ENCODE measurements at places on chromosomes 5 and 9.
A peak's percentile ranks its signal among the peaks of the same experiment; 100 is the strongest.

GRCh38 chr5:9622971-9623421, 7.2 kb downstream of the TAS2R1 start:
- no peak for DNase-seq

DNA sequence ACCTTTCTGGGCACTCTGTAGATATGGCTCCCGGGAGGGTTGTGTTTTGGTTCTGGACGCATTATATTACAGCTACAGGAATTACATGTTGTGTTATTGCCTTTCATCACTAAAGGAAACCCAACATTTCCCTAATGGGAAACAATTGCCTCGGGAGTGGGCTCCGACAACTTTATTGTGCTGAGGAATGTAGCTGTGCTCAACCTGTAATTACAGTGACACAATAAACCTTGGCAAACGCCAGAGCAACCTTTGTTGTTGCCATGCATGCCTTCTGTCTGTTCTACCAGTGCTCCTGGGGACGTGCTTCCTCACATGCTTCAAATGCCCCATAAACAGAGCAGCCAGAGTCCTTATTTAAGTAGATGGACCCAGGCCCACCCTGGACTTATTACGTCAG, 182.4 kb downstream of the DIRAS2 start:
- no peak for DNase-seq

DNA sequence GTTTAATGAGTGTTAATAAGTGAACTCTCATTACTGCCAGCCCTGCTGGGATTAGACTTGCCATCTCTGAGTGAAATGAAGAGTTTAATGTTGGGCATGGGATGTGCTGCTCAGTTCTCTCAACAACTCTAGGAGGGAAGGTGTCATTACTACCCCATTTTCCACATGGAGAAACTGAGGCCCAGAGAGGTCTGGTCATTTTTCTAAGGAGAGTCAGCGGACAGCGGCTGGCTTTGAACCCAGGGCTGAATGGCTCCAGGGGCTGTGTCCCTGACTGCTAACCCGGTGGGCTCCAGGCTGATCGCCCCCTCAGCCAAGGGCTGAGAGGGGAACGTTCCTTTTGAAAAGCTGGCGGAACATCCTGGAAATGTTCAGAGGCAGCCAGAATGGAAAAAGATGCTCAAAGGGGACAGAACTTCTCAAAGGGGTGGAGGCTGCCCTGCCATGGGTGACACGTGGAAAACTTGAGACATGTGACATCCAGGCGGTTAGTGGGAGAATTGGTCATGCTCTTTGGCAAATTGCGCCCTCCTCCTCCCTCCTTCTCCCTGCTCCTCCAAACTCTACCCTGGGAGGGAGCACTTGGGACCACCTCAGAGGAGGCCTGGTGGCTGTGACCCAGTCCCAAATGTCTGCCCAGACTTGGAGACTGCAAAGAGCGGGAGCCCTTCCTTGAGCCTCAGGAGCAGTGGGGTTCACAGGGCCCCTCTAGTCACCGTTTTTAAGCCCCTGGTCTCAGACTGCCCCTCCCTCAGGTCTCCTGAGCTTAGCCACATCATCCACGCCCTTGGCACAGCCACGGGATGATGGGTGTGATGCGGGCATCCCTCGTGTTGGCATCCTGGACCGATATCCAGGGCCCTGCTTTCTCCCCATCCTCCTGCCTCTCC, 28.7 kb downstream of the DNM1 start:
- DNase-seq: no peak

- no peak for DNase-seq
These were observed 240.0 kb upstream of the SLC24A2 start for GRCh38 chr9:20028849-20029231.

DNA sequence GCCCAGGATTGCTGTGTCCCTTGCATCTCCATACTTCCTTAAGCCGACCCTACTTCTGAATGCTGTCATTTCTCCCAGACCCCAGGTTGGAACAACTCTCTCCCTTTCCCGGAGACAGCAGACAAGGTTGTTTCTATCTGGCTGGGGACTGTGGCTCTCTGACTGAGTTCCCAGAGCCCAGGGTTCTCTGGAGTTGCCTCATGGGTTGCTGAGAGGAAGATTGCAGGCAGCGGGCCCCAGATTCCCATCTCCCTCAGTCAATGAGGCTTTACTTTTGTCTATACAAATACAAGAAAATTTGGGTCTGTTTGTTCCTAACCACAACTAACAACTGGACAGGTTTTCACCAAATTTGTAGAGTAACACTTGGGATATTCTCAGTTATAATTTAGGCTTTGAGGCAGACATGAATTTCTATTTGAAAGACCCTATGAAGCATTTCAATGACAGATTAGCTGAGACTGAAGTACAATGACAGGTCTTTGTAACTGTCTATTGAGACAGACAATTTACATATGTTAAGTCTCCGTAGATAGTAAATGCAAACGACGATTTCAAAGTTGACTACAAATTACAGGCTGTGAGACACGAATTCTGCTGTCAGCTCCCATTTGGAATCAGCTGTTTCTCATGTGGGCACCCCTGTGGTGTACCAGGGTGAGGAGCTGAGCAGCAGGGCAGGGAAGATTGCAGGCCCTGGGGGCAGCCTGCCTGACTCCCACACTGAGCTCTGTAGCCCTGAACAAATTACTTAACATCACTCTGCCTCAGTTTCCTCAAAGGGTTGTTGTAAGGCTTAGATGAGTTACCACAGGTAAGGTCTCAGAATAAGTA, 107.5 kb downstream of the ATP10B start:
- no peak for DNase-seq

- DNase-seq: no peak
These were observed 4.2 kb downstream of the LOX start for GRCh38 chr5:122073864-122074263.

- no peak for DNase-seq
These were observed 374.9 kb downstream of the PSAT1 start for GRCh38 chr9:78671785-78672184.

GRCh38 chr5:168887931-168888330, 308.8 kb upstream of the PANK3 start:
- DNase-seq: no peak

GRCh38 chr5:98909363-98909762, 19.4 kb downstream of the CHD1 start:
- no peak for DNase-seq

DNA sequence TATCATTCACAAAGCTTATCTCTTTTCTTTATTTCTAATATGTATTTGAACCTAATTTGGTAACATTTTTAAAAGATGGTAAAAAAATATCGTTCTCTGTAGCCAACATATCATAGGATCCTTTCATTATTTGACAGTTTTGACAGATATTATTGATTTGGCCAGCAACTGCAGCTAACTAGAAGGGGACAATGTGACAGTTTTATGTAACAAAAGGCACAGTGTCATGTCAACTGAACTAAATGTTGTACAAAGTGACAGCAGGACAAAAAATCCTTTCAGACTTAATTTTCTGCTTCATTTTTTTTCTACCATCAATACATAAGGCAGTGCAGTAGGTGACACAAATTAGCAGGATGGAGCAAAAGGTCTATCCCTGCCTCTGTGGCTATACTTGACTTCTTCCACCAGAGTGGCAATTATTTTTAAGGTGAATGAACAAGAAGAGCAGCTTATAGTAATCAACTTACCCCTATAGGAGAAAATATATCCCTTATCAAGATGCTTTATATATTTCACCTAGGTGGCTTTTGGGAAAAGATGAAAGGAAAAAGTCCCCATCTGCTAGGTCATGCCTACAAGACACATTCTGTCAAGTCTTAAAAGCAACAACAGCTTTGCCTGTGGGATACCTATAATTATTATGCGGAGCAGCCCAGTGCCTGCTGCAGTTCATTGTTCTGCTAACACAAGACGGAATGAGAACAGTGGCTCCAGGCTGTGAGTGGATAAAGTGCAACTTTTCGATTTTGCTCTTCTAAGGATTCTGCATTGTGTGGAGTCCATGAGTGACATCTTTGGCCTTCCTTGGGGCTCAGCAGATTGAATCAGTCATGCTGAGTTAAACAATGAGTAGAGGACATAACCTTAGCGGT, 694.9 kb downstream of the ISL1 start:
- no peak for DNase-seq

- no peak for DNase-seq
These were observed 71.5 kb downstream of the DOCK8 start for GRCh38 chr9:286071-286740.

GRCh38 chr5:100762108-100762507, 141.0 kb downstream of the ST8SIA4 start:
- DNase-seq: no peak

DNA sequence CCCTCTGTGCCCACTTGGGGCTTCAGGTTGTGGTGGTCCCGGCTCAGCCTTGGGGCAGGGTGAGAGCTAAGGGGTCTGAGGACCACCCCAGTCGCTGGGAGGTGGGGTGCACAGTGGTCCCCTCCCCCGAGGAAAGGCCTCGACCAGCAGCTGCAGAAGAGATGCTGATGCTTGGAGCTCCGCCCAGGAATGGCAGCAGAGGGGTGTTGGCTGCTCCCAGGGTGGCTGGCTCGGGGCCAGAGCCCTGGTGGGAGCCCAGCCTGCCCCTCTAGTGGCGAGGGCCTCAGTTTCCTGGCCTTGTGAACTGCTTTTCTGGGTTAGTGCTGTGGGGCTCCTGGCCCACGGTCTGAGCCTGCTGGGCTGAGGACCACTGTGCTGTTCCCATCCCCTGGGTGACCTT, 1.2 kb downstream of the DIPK1B start:
- DNase-seq: peak; percentile 63

DNA sequence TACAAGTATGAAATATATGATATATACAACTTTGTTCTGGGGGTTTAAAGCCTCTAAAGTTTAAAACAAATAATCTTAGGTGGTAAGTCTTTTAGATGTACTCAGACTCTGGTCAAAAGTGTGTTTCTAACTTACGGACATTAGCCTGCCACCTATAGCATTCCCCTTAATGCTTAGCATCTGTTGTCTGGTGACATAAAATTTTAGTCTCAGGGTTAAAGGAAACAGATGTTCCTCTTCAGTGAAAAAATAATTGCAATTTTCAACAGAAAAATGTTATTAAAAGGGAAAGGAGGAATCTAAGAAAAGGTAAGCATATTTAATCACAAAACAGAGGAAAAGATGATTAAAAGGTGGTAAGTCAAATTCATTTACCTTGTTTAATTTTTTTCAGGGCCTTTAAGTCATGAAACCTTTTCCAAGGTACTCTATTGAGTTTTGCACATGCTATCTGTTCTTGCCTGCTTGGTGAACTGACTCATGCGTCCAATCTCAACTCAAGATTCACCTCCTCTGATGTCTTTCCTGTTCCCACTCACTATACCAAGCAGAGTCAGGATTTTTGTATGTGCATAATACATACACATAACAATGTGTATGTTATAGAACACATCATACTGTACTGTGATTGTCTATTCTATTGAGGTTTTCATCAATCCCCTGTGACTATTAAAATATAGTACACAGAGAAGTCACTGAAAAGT, 7.9 kb downstream of the TMEM167A start:
- DNase-seq: no peak

- peak; percentile 73 for DNase-seq
These were observed 69.8 kb downstream of the ICE1 start for GRCh38 chr5:5492087-5492933.

DNA sequence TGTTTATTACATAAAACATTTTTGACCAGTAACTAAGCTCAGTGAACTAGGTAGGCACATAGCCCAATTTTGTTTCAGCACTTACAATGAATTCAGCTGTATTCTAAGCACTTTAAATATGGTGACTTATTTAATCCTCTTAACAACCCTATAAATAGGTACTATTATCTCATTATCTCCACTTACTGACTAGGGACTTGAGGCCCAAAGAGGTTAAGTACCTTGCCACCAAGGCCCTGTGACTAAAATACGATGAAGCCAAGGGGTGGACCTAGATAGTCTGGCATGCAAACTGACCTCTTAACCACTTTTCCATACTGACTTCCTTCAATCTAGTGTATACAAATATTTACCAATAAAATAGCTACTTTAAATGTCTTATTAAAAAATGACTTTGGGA, 266.4 kb downstream of the ZNF608 start:
- no peak for DNase-seq
